NCI-H187 (cell line): ENCODE measurements at places on chromosomes 7 and 10.

- no peak for DNase-seq
These were observed 33.9 kb upstream of the ZNF273 start for GRCh38 chr7:64869121-64869725.

- no peak for DNase-seq
These were observed 16.5 kb downstream of the TMEM236 start for GRCh38 chr10:17768496-17768895.

DNA sequence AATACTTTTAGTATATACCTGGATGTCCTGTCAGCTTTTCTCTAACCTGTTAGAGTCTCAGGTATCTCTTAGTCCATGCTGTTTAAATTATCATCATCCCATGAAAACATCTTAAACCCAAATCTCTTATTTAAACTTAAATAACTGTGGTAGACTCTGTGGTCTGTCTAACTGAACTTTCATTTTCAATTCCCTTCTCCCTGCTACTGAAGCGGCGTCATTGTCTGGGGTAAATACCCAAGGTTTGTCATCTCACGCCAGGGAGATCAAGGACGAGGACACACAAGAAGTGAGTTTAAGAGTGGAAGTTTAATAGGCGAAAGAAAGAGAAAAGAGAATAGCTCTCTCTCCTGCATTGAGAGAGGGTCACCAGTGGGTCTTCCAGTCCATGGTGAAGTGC, 804.4 kb upstream of the CELF2 start:
- no peak for DNase-seq

DNA sequence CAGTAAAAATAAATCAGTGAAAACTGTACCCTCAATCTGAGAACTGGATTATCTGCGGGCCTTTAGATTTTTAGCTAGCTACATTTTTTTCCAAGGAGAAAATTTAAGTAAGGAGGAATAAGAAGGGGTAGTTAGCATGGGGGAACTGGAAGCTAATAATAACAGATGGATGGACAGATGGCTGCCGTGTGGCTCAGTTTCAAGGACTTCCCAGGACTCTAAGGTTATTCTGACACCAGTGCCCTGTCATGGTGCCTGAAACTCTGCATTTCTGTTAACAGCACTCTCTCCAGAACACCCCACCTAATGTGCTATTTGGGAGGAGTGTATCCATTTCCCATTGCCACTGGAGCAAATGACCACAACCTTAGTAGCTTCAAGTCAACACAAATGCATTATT, 75.7 kb upstream of the PDE1C start:
- no peak for DNase-seq

DNA sequence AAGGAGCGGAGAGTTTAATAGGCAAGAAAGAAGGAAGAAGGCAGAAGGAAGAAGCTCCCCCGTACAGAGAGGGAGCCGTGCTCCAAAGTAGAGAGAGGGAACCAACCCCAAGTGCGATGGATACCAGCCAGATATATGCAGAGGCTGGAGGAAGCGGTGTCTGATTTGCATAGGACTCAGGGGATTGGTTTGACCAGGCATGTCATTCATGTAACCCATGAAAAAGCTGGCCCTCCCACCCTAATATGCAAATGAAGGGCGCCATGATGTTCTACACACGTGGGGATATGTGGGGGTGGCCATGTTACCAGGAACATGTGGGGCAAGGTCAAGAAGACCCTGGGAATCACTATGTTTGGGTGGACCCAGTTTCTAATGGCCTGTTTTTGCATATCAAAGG, 40.6 kb upstream of the FAM3C start:
- DNase-seq: no peak

DNA sequence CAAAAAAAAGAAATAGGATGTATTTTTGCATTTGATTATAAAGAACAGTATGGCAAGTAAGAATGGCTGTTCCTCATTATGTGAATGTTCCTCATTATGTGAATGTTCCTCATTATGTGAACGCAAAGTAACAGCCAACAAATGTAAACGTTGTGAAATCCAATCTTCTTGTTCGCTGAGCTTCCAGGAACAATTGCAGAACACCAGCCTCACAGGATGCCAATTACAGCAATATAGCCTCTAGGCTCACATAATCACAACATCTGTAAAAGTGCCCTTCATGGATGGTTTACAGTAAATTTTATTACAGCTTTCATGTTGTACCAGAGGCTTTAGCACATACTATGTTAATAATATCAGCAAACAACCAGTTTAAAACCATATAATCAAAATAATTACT, 71.6 kb downstream of the THSD7A start:
- DNase-seq: no peak

DNA sequence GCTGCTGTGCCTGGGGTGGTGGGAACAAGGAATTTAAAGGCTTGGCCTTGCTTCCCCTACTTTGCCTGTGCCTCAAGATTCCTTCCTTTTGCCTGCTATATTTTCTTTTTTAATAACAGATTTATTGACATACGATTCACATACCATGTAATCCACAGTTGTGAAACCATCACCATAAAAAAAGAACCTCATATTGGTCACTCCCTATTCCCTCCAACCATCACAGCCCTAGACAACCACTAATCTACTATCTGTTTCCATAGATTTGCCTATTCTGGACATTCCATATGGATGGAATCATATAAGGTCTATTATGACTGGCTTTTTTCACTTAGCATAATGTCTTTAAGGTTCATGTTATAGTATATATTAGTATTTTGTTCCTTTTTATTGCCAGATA, 59.3 kb upstream of the TRIM8 start:
- no peak for DNase-seq

- no peak for DNase-seq
These were observed 289.7 kb upstream of the VSTM2A start for GRCh38 chr7:54252256-54253035.

- no peak for DNase-seq
These were observed 8.8 kb upstream of the TRPV6 start for GRCh38 chr7:142894112-142894984.

GRCh38 chr10:11080564-11080984, 62.9 kb downstream of the CELF2 start:
- no peak for DNase-seq

- DNase-seq: no peak
These were observed 598.1 kb downstream of the SH2D4B start for GRCh38 chr10:81135851-81136250.

DNA sequence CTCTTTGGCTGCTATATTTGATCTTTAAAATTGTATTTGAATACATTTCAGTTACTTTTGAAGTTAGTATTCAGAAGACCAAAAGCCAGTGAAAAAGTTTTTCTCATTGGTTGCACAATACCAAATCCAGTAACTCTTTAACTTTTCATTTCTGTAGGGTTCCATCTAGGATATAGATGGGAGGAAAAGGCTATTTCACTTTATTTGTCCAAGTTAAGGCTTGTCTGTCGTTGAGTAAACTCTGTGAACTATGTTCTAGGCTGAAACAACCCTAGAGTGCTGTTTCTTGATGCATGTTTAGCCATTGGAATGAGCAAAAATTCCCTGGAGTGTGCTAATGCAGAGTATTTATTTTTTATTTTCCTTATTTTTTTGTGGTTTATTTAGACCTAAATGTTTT, 834.7 kb upstream of the KCND2 start:
- DNase-seq: no peak

- no peak for DNase-seq
These were observed 12.4 kb downstream of the PCLO start for GRCh38 chr7:83150310-83150709.

- DNase-seq: no peak
These were observed 29.1 kb downstream of the SPOCK2 start for GRCh38 chr10:72058989-72059842.

- DNase-seq: no peak
These were observed 75.3 kb downstream of the GLI3 start for GRCh38 chr7:42161719-42162118.

DNA sequence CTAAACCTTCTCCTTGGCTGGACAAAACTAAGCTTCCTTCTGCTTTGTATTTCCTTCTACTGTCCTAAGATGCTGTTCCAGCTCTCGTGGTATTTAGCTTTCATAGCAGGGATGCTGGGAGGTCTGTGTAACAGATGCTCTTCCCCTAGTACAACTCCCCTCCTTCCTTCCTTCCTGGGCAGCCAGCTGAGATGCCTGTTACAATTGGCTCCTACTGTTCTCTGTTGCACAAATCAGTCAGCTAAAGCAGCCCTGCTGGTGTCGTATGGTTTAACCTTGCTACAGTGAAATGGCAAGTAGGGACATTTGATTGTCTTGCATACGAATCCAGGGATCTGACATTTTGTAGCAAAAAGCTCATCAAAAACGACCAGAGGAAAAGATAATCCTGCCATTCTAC, 143.8 kb downstream of the ARHGAP21 start:
- DNase-seq: no peak

GRCh38 chr10:78304091-78305045, 270.7 kb downstream of the RPS24 start:
- DNase-seq: no peak

DNA sequence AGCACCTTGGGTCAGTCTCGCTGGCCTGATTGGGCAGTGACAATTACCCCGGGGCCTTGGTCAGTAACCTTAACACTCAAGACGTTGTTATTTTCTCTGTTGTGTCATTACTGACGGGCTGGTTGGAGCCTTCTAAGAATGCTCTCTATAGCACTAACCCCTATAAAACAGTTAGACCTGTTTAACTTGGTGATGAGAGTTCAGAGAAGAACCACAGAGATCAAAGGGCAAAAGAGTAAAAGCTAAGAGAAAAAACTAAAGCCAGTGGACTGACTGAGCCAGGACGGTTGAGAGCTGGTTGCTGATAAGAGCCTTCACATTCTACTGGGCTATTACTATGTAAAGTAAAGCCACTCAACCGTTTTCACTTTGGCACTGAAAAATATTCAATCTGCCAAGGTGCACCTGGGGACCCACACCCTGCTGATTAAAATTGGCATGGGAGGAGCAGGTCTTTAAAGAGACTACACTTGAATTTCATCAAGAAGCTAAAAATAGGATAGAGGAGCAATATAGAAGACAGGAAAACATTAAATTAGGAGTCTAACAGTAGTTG, 13.6 kb upstream of the ITGB1 start:
- DNase-seq: peak; percentile 55

GRCh38 chr10:66717231-66717981, 208.4 kb upstream of the LRRTM3 start:
- DNase-seq: no peak

DNA sequence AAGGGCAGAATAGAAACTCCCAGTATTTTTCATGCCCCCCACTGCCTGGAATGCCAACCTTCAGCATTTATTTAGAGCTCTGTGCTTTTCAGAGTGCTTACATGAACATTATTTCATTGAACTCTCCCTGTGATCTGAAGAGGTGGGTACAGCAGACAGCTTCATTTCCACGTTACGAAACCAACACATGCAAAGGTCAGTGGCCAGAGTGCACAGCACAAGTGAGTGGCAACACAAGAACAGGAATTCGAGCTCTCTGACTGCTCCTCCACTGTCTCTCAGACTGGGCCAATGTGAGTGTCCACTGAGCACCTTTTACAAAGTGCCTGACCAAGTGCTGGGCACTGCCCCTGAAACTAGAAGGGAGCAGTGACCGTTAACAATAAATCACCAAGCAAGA, 162.9 kb downstream of the GLI3 start:
- DNase-seq: no peak

DNA sequence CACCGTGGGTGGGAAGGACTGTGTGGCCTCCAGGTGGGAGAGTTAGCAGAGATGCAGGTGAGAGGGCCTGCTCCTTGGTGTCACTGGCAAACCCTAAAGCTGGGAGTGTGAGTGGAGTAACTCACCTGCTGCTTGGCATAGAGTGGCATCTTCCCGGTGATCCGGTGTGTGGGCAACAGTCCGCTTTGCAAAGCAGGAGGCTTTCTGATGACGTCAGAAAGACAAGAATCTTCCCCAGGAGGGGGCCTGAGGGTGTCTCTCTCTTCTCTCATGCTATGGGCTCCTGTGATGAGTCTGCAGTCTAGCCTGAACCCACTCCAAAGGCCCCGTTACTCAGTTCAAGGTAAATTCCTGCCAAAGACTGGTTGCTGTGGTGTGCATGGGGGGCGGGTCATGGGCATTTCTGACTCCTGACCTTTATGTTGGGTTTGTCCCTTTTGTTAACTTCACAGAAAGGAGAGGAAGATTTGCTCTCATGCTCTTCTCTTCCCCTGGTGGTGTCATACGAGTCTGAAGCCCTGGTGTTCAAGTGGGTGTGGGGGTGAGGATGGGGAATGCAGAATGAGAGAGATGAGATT, 187.9 kb downstream of the GATA3 start:
- DNase-seq: no peak

- DNase-seq: no peak
These were observed 68.3 kb downstream of the AKR1E2 start for GRCh38 chr10:4894335-4894734.

DNA sequence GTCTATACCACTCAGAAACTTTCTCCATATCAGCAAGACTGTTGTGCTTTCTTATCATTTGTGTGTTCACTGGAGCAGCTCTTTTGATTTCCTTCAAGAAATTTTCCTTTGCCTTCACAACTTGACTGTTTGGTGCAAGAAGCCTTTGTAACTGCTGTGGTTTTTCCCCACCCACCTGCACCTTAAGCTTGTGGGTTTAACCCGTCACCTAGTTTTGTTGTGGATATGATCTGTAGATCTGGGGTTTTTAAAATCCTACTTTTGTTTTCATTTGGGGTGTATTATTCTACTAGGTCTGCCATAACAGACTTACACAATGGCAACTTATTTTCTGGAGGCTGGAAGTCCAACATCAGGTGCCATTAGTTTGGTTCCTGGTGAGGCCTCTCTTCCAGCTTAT, 30.5 kb upstream of the CHST3 start:
- no peak for DNase-seq

GRCh38 chr7:103143868-103144267, 5.0 kb downstream of the NAPEPLD start:
- DNase-seq: no peak

- DNase-seq: no peak
These were observed 123.4 kb downstream of the NT5C2 start for GRCh38 chr10:103069453-103070331.

GRCh38 chr10:7045891-7046599, 364.8 kb downstream of the SFMBT2 start:
- no peak for DNase-seq

- no peak for DNase-seq
These were observed 375.2 kb downstream of the ARL4A start for GRCh38 chr7:13062631-13063030.

DNA sequence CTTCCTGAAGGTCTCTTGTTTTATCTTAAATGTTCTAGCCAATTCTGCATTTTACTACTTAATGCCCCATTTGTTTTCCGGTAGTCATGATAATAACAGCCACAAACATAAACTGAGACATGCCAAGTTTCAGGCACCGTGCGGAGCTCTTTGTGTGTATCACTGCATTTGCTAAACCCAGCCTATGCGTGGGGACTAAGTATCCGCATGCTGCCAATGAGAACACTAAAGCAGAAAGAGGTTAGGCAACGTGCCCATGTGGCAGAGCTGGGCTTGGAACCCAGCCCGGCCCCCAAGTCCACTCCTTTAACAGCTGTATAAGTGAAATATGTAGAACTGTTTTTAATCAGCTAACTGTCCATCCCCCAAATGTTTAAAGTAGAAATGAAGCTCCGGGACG, 54.1 kb downstream of the SLIT1 start:
- DNase-seq: no peak

DNA sequence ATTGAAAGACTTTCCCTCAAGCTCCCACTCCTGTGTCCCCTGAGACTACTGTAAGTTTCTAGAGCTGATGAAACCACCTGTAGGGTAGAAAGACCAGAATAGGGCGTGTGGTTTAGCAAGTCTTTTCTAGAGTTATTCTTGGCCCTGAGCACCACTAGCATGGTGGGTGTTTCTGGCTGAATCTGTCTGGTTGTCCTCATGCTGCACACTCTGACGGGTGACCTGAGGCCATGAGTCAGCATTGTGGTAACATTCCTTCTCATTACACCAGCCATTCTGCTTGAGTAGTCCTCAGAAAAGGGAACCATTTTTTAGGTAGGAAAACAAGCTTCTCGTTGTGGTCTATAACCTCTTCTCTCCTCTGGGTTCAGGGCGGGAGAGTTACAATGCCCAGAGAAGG, 250.3 kb downstream of the SNX13 start:
- DNase-seq: no peak
